Omental fat pad (tissue), 4 donors: ENCODE measurements at places on chromosomes 7 and 10.

DNA sequence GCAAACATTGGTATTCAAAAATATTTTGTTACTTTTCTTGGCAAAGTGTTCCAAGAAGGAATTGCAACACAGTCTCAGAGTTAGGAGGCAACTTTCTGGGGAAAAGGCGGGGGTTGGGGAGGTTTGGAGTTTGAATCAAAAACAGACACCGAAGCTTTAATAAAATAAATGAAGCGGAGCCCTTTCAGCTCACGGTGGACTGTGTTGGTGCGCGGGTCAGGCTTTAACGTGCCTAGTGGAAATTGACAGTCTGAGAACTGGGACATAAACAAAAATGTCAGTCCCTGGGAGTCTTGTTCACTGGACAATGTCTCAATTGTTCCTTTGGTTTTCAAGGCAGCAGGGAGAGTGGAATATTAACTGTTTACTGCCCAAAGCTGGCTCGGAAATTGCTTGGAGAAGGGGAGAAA, 109.3 kb downstream of the TCF7L2 start:
- DNase-seq: no peak

- no peak for DNase-seq
Observed at GRCh38 chr10:119421891-119422681, 120.4 kb downstream of the RGS10 start.

- no peak for DNase-seq
Observed at GRCh38 chr7:55366461-55367070, 1.4 kb downstream of the LANCL2 start.

DNA sequence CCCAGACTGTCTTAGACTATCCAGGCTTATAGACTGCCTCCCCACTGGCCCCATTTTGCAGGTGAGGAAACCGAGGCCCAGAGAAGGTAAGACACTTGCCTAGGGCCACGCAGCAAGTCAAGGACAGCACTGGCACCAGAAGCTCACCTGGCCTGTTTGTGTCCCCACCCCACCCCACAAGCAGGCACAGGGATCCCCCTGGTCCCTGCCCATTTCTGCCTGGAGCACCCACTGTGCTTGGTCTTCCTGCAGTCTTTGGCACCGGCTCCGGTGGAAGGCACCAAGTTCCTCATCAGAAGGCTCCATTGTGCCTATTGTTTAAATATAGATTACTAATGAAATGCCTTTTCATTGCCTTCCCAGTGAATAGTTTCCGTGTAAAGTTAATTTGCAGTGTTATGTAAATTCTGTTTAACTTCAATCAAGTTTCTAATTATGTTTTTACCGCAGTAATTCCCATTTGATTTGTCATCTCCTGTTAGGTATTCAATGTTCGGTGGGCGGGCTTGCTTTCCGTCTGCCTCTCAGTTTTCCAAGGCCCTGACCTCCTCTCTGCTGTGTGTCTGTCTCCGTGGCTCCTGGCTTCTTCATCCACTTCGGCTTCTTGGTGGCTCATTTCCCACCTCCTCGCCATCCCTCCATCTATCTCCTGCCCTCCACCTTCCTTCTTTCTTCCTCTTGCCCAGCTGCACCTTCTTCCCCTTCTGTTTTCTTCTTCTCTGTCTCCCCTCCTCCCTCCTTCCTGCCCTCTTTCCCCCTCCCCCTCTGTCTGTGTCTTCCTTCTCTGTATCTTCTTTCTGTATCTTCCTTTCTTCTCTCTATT, 75.8 kb downstream of the ZMIZ1 start:
- no peak for DNase-seq

- DNase-seq: no peak
Observed at GRCh38 chr7:82289889-82290288, 153.7 kb downstream of the CACNA2D1 start.

DNA sequence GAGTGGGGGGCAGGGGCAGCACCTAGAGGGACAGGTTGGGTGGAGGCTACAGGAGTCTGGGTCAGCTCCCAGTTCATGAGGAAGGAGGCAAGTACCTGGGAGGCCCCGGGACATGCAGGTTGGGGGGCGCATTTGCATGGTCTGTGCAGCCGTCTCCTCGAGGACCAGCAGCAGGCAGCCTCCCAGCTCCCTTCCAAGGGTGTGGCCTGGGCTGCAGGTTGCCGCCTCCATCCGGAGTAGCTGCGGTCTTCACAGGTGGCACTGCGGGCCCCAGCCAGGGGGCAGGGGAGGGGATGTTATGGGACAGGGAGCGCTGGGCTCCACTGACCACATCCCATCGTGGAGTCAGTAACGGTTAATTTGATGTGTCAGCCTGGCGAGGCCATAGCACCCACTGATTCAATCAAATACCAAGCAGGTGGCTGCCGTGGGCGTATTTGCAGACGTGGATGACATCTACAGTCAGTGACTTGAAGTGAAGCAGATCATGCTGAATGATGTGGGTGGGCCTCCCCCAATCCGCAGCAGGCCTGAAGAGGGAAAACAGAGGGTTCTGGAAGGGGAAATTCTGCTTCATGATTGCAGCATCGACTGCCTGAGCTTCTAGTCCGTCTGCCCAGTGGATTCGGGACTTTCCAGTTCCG, 81.6 kb downstream of the PRKAG2 start:
- no peak for DNase-seq

DNA sequence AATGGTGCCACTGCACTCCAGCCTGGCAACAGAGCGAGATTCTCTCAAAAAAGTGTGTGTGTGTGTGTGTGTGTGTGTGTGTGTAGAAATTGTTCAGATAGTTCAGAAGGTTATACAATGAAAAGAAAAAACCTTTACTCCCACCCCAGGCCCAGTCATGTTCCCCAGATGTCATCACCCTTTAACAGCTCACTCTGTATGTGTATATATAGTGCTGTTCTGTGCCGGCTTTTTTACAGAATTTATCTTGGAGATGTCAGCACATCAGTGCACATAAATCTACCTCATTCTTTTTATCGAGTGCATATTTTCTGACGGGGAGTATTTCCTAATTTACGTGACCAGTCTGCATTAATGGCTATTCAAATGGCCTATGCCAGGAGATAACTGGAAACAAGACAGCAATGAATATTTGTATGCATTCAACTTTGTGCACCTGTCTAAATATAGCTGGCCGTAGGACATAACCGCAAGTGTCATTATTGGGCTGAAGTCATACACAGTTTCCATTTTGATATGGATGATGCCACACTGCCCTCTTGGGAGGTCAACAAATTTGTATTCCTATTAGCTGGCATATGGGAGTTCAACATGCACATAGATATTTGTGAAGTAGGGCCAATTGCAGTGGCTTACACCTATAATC, 11.7 kb downstream of the NIPSNAP2 start:
- no peak for DNase-seq

DNA sequence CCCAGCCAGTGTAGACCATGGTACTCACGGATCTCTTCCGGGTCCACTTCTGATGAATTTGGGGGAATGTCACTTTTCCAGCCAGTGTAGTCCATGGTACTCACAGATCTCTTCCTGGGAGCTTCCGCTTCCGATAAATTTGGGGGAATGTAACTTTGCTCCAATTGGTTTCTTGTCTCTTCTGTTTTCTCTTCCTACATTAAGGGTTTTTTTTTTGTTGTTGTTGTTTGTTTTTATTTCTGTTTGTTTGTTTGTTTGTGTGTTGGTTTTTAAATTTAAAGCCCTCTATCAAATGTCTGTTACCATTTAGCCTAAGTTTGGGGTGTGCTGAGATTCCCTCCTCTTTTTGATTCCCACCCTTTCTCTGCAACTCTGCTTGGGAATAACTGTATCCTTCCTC, 475.8 kb upstream of the FZD8 start:
- no peak for DNase-seq

DNA sequence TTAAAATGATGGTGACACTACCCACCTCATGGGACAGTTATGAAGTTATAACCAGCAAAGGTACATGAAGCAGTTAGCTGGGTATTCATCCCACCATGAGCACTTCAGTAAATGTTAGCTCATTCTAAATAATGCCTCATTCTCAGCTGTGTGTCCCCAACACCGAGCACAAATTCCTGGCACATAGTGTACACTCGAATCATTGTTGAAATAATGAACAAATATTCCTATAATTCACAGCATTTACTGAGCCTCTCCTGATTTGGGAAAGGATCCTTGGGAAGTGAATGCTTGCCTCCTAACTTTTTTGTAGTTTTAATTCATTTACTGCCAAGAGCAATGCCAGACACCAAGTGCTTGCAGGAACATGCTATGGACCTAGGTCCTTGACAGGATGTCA, 235.2 kb downstream of the DGKI start:
- DNase-seq: no peak

DNA sequence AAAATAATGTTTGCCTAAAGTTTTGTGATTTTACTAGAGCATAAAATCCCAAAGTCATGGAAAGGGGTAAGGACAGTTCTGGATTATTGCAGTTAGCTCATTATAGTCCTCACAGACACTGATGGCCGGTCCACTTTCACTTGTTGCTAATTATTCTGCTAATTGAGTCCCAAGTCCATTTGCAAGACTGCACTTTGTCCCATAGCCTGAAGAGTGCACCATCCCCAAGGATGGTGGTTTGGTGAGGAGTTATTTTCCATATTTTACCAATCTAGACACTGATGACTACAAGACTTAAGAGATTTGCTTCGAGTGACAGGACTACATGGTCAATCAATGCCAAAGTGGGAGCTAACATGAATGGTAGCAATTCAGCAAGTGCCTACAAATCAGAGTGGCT, 181.8 kb upstream of the CACNA2D1 start:
- no peak for DNase-seq

GRCh38 chr7:40733578-40733977, 598.8 kb downstream of the SUGCT start:
- DNase-seq: no peak

GRCh38 chr10:15815242-15815885, 44.9 kb downstream of the MINDY3 start:
- DNase-seq: no peak

DNA sequence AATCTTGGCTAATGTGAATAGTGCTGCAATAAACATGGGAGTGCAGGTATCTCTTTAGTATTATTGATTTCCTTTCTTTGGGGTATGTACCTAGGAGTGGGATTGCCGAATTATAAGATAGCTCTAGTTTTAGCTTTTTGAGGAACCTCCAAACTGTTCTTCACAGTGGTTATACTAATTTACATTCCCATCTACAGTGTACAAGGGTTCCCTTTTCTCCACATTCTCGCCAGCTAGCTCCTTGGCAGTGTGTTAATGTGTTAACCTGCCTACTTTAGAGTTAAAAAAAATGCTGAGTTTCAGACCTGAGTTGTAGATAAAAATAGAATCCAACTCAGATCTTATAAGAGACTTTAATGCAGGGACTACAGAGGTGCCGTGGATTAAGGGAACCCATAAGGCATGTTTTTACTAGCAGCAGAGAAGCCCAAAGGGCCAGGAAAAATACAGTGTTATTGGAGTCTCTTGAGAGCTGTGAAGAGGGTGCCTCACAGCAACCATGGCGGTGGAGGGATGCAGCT, 35.4 kb downstream of the CDK13 start:
- no peak for DNase-seq

- DNase-seq: no peak
Observed at GRCh38 chr7:146659732-146660131, 543.1 kb downstream of the CNTNAP2 start.

GRCh38 chr10:22324413-22324812, 3.5 kb downstream of the BMI1 start:
- DNase-seq: no peak

DNA sequence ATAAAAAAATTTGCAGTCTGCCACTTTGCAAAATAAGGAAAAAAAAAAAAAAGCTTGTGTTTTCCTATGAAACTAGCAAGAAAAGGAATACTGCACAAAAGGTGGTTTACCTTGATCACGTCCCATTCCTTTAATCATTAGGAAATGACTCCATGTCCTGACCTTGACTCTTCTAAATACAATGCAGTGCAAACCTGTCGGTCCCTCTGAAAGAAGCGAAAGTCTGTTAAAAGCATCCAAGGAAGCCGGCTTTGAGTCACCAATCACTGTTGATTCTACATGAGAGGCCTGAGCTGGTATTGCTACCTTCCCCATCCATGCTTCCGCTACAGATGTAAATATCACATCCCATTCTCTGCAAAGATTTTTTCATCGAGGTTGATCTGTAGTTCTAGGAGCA, 652.1 kb downstream of the SDK1 start:
- DNase-seq: no peak

- no peak for DNase-seq
Observed at GRCh38 chr7:75727881-75728593, 10.7 kb downstream of the HIP1 start.

GRCh38 chr7:39291628-39292410, 274.4 kb upstream of the YAE1 start:
- no peak for DNase-seq

DNA sequence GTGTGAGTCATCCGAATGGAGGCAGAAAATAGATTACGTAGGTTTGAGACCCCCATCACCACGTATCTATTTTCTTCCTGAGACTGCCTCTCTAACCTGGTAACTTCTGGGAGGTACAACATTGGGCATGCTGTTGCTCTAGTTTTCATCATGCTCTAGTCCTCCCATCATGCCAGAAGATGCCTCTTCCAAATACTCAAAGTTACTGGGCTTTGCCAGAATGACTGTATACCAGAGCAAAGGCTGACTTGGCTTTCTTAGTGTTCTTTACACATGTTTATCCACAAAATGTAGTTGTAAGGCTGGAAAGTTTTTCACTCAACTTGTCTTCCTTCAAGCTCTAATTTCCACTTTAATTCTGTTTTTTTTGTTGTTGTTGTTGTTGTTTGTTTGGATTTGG, 370.5 kb downstream of the MDFIC start:
- no peak for DNase-seq

DNA sequence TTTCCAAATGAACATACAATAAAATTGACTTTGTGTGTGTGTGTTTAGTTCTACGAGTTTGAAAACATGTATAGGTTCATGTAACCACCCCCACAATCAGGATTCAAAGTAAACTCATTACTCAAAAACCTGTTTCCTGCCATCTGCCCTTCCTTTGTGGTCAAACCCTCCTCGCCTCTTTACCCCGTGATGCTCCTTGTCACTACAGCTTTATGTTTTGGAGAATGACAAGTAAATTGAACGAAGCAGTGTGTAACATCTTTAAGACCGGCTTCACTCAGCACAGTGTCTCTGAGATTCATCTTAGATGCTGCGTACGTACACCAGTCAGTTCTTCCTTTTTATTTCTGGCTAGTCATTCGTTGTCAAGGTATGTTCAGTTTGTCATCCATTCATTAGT, 54.6 kb upstream of the MKI67 start:
- no peak for DNase-seq

DNA sequence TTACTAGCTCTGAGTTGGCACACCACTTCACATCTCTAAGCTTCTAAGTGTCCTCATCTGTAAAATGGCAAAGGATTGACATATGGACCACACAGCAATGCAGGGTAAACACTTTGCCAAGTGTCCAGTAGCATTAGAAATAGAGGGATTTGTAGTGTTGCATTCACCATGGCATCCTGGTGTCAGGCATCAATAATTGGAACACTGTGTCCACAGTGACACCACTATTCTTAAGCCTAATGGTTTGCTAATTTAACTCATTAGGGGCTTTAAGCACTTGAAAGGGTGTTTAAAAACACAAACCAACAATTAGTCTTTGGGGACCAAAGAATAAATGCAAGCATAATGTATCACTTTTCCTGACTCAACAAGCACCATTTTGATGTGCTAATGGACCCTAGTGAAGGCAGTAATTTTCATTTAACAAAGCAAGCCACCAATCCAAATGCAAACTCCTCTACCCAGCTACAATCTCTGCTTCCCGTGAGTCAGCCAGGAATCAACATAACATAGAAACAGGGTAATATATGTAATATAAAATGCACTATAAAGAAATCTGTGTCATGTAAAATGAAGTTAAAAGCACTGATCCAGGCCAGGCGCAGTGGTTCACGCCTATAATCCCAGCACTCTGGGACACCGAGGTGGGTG, 75.9 kb downstream of the FAM204A start:
- no peak for DNase-seq
